ENCODE measurements at places on chromosomes 6 and 20.

GRCh38 chr6:52557389-52558265 is 19.2 kb downstream of the TRAM2 start:
- no peak for DNase-seq

DNA sequence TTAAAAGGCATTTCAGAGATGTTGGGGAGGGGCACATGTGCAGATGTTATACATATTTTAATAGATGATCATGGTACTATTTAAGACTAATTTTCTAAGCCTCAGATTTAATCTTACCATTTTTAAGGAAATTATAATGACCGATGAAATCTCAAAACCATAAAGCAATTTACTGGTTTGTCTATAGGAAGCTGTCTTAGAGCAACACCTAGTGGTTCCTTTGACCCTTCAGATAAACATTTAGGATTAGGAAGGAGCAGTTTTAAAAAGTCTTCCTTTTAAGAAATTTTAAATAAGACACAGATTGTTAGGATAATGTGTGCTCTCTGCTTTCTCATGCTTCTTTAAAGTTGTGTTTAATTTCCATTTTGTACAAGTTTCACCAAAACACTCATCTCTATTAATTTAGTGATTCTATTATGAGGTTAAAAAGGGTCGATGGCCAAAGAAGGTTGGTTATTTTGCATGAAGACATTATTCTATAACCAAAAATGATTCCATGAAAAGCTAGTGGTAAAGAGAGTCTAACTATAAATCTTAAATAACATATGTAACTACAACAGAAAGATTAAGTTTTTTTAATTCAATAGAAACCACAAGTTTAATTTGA is 376.4 kb downstream of the HACE1 start:
- no peak for DNase-seq

DNA sequence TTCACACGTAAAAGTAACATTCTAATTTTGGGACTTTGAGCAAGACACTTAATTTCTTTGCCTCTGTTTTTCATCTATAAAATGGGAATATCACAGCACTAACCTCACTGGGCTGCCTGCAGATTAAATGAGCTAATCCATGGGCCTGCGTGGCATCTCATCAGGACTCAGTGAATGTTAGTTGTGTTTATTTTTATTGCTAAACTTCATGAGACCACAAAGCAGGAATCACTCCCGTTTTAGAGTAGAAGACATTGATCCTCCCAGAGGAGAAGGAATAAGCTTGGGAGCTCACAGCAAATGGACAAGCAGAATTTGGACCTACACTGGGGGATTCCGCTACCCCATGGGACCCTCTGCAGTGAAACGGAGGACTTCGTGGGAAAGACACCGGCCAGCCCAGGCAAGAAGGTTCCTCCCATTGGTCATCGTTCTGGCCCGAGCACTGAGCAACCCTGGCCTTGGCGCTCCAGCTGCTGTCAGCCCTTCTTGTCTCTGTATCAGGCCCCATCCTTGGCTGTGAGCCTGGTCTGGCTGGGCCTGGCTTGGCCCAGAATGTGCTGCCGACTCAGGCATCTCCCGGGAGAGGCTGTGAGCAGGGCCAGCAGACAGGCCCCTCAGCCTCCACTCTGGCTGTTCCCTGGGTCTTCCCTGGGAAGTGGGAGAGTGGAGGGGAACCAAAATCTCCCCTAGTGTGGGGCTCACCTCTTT is 79.8 kb downstream of the NFATC2 start:
- DNase-seq, result no peak

DNA sequence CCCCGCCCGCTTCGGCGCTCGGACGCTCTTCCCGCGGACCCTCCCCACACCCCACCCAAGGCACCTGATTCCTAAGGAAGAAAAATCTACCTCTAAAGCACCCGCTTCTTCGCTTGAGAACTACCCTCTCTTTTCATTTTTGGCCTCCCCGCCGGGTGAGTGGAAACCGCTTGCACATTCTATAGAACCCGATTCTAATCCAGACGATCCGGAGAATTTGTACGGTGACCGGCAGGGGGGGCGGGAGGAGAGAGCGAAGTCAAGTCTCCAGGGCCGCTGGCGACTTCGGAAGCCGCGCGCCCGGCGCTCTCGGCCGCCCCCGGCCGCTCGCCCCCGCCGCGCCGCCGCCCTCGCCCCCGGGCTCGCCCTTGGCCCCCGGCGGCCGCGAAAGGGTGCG is at the start of gene RBM24:
Gene RBM24 (plus strand): TSS at position 262 of the 397 bp plus-strand sequence. CDS start 221 bp downstream, outside the sequence.
- peak; percentile 39 for DNase-seq

- no peak for DNase-seq
These were observed 31.8 kb upstream of the ULBP3 start for GRCh38 chr6:150100745-150101144.

DNA sequence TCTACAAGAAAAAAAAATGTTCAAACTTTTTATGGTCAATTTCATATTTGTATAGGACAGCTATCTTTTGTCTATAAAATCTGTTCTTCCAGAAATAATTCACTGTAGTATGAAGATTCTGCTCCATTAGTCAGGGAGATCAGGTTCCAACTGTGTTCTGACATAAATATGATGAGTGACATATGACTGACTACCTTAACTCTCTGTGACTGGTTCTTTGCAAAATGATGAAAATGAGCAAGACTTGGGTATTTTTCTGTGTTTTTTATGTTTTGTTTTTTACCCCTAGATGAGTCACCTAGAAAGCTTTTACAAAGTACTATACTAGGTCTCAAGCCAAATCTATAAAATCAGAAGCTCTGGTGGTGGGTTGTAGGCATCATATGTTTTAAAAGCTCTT is 229.6 kb downstream of the MMUT start:
- no peak for DNase-seq

- DNase-seq, result peak; percentile 31
These were observed 19.8 kb upstream of the TREM1 start for GRCh38 chr6:41306187-41306854.

- DNase-seq, result no peak
These were observed at the start of gene FILIP1 for GRCh38 chr6:75493400-75494064. FILIP1 (minus strand) TSS chr6:75493800; CDS start chr6:75414972, 78,828 bp downstream.

Data from stimulated activated CD4-positive, alpha-beta T cell treated with anti-CD3 and anti-CD28 coated beads, Interleukin-1b, Interleukin-23, amount 100 ng/mL, for 48 hours (primary cell).